NCI-H1048 (cell line): ENCODE measurements at places on chromosomes 11 and 22.

DNA sequence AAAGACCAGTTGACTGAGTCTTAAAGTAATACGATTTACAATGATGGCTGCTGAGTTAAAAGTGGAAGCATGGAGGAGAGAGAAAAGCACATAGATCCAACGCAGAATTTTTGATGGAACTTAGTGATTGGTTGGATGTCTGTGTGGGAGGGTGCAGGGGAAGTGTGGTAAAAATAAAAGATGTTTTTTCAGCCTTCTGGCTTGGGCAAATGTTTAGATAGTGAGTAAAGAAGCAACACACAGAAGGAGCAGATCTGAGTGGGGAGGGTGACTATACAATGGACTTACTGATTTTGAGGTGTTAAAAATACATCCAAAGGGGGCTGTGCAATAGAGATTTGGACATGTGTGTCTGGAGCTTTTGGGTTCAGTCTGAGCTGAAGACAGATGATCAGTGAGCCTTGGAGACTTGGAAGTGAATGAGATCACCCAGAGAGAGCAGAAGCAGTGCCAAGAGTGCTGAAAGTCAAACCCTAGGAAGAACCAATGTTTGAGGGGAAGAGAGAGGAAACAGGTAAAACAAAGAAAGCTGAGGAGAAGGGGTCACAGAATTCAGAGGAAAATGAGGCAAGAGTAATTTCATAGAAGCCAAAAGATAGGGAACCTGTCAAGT is 8.6 kb downstream of the GRIA4 start:
- no peak for DNase-seq

DNA sequence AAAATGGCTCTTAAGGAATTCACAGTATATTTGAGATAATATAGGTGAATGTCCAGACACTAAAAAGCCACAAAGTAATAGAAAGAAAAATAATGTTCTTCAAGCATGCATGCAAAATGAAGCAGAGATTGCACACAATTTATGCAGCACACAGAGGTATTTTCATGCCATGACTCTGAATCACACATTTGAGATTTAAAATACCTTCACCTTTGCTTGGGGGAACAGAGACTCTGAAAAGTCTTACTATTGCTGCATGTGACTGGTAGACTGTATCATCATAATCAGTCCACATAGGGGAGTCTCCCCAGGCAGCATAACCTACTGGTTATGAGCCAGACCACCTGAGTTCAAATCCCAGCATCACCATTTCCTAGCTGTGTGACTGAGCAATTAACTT is 96.2 kb downstream of the RCN1 start:
- DNase-seq: no peak

- peak; percentile 80 for DNase-seq
Measured at GRCh38 chr11:14499560-14500180, at the start of gene COPB1. TSS of gene COPB1 (minus strand) at chr11:14499811. CDS start at chr11:14498928, 883 bp downstream.

DNA sequence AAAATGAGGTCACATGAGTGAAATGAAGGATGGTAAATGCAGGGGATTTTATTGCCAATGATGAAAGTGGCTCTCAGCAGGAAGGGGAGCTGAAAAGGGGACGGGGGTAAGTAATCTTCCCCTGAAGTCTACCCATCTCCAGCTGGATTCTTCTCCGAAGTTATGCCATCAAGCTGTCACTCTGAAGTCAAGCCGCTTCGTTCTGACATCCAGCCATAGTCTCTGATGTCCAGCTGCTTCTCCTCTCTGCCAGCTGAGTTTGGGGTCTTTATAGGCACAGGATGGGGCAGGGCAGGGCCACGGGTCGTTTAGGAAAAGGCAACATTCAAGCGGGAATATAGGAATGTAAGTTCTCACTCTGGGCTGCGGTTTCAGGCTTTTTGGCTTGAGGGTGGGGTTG is 181.9 kb upstream of the ANO3 start:
- DNase-seq: no peak

DNA sequence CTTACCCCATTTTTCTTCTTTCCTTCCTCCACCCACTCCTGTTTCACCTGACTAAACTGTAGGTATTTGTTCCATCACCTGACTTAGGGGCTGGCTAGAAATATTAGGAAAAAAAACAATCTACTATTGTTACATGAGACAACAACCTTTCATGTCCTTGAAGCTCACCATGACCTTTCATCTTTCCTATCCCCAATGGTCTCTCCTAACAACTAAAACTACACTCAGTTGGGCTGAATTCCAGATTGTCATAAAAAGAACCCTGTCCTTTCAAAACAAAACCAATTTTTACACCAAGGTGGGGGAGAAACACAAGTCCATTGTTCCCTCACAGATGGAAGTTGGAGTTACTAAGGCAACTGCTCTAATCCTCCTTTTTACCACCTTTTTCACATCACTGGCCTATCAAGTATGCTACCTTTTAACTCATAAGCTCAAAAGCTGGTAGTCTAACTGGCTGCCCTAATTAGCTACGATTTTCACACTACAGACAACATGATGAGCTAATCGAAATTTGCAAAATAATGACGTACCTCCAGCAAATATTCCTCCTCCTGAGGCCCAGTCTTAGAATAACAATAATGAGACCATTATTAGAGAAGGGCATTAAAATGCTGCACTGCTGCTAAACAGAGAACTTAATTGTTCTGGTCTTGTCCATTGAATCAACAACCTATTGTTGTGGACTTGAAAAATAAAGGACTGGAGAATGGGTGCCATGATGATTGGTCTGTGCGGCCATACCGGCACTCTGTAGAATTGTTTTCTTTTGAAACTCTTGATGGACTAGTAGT is 46.5 kb upstream of the SOX6 start:
- peak; percentile 80 for DNase-seq

GRCh38 chr22:22071455-22071854 is 88.9 kb upstream of the TOP3B start:
- DNase-seq: no peak

- no peak for DNase-seq
Measured at GRCh38 chr11:15897211-15897960, 459.0 kb downstream of the SOX6 start.

DNA sequence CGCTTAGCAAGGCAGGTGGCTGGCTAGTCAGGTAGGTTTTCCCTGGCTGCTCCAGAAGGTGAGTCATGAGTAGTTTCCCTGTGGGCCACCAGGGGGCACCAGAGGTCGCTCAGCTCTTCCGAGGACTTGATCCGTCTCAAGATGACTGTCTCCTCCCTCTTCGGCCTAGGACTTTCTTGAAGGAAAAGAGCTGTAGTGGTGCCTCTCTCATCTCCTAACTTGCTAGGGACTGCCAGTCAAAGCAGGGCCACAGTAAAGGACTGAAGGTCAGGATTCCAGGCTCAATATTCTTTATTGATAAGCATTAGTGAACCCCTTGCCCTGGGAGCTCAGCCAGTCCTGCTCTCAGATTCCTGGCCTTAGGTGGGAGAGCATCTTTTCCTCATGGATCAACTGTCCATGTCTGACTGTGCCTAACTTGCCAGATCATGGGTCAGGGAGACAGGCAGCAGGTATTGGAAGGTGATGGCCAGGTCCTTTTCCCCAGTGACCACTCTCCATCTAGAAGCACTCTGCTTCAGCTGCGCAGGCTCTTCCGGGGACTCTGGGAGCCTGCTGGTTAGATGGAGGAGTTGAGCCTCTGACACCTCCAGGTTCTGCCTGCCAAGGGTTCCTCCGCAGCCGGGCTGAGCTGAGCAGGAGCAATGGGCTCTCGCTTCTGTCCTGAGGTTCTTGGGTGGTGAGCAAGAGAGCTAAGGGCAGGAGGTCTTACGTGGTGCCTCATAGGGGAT is 1.9 kb downstream of the POLD4 start:
- no peak for DNase-seq
